ENCODE measurements at places on chromosomes 4 and X.

DNA sequence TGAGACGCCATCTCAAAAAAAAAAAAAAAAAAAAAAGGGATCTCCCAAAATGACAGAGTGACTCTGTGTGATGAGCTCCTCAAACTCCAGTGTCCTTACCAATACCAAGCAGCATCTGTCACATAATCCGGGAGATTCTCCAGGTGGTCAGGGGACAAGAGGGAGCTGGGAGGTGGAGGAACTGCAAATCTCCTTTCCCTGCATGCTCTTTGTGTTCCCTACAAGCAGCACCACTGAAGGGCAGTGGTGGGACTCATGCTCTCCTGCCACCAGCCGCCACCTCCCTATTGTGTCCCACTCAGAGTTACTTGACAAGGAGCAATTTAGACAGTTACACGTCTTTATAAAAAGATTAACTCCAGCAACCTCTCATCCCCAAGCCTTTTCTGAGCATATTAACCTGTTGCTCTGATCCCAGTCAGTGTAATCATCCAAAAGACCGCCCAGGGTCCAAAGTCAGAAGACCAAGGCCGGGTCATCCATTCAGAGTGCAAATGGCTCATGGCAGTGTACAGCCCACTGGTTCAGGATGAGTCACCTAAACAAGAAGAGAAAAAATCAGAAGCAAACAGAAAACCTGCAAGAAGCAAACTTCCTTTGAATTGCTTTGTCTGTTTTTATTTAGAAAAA lies 23.6 kb downstream of the MGST2 start:
- DNase-seq: no peak

DNA sequence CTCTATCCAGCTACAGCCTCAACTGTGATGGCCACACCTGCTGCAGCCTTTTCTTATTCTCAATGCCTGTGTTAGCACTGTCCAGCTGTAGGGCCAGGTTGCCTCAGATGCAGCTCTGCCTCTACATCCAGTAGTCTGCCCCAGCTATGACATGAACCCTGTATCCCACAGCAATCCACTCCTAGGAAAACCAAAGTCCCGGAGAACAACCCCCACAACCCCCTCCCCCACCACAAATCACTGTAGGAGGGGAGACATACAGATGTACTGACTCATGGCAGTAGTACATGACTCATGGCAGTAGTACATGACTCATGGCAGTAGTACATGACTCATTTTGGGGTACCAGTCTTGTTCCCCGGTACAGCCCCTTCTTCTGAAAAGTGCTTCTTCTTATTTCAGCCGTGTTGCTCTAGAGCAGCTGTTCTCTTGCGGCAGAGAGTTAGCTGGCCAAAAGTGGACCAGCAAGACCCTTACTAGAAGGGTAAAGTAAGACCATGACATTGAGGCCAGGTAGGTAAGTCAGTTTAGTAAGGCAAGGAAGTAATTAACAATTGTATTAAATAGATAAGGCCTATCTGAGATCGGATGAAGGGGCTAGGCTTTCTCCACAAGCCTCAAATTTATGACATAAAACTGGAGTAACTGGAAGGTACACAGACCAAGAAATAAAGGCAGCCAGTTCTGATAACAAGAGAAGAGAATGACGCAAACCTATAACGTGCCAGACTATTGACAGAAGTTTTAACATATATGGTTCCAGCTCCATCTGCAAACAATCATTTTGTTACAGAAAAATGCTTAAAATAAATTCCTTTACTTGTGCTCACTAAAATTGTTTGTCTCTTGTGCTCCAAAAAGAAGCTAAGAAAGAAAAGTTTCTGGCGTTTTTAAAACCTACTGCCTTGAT lies 221.4 kb downstream of the TACR3 start:
- DNase-seq: no peak

DNA sequence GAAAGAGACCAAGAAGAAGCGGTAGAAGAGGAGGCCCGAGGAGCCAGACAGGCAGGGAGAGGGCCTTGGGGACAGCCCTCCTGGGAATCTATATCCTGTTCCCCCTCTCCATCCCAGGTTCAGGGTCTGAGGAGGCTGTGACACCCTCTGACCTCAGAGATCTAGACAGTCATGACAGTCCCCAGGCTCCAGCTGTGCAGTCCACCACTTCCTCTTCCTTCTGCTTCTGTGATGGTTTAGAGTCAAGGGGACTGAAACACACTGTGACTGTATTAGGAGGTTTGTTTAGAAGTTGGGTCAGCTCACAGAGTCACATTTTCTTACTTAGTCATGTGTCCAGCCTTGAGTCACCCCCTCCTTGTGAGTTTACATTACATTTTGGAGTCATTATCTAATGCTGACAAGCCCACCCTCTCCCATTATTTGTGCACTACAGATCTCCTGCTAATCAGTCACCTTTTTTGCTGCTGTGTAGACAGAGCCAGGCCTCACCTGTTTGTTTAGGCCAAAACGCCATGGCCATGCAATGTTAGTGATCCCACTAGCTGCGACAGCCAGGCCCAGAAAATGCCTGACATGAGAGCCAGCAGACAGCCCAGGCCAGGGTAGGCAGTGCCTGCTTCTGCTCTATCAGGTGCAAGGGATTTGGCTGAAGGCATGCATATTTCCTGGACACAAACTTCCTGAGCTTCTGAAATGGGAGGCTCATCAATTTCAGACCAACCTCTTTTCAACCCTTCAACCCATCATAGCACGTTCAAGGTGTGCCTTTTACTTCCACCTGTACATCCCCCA lies 26.0 kb downstream of the MANBA start:
- peak; percentile 95 for DNase-seq

DNA sequence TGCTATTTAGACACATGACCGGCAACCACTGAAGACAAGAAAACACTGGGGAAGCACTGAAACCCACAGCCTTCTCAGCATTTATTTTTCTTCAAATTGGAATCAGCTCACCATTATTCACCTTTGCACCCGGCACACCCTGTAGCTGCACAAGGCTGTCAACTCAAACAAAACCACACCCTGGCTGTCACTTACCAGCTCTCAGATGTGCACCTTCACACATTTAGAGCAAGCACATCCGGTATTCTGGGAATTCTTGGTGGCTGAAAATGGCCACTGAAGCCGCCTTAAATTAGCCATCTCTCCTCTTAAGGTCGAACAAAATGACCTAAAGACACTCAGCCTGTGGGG lies 5.9 kb downstream of the ZFYVE28 start:
- DNase-seq: no peak

GRCh38 chr4:80072744-80073472 lies at the start of gene ANTXR2:
Gene ANTXR2, minus strand, starts transcription at chr4:80073229. Its CDS starts 669 bp downstream, at chr4:80072560.
- peak; percentile 96 for DNase-seq

GRCh38 chr4:59243038-59243437 lies 1957.1 kb upstream of the ADGRL3 start:
- no peak for DNase-seq

- DNase-seq: no peak
These were observed 420.4 kb upstream of the CTSO start for GRCh38 chr4:156374069-156374468.

DNA sequence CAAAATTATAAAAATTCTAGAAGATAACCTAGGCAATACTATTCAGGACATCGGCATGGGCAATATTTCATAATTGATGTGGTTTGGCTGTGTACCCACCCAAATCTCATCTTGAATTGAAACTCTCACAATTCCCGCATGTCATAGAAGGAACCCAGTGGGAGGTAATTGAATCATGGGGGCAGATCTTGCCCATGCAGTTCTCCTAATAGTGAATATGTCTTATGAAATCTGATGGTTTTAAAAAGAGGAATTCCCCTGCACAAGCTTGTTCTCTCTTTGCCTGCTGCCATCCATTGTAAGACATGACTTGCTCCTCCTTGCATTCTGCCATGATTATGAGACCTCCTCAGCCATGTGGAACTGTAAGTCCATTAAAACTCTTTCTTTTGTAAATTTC lies 77.7 kb downstream of the DDX60 start:
- peak; percentile 46 for DNase-seq

DNA sequence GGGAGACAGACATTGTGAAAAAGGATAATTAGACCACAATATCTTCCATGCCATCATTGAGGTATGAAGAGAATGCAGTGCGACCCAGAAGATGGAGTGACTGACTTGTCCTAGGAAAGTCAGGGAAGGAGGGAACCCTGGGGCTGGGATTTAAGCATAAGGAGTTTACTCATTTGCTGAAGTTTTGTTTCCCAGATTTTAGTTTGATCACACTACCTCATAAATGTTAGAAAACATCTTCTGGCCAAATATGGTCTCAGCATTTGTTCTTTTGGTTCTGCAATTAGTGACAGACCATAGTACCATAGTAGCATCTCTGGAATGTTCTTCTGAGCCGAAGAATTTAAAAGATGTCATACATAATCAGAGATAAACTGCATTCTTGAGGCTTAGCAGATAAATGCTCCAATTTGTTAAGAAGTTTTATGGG lies 96.5 kb upstream of the PGRMC2 start:
- no peak for DNase-seq

DNA sequence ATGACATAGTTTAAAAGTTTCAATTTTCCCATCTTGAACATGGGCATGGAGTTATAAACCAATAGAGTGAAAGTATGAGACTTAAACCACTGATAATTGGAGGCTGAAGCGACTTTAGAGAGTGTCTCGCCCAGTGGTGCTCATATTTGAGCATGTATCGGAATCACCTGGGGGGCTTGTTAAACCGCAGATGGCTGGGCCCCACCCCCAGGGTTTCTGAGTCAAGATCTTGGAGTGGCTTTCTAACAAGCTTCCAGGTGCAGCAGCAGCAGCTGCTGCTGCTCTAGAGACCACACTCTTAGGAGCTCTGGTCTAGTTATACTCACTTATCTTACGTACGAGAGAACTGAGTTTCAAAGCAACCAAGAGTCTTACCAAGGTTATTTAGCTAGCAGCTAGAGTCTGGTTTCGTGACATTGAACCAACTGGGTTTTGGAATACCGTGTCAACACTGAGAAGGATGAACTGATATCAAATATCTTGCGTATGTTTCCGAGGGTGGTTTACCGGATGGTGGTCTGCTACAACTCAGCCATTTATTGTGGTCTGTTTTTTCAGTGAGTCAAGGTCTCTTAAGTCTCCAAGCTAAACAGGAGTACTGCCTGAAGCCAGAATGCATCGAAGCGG lies 5.9 kb downstream of the PHEX start:
- DNase-seq: no peak

DNA sequence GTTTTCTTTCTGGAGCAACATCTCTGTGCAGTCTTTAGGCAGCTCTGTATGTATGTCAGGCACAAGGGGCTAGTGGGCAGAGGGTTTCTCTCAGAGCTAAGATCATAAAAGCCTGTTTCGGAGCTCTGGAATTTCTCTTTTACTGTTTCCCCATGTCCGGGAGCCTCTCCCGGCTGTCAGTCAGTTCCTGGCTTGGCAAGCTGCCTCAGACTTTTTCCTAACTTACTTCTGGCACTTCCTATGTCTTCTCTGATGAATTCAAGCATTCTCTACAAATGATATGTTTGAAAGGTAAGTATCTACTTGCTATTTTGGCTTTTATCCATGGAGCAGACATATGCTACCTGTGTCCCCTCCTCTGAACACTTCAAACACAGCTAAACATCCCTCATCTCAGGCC lies 129.3 kb upstream of the PGRMC2 start:
- DNase-seq: no peak

GRCh38 chrX:54171527-54172250 lies 11.4 kb downstream of the FAM120C start:
- DNase-seq: peak; percentile 15

GRCh38 chrX:72123471-72124185 lies 8.1 kb downstream of the RTL5 start:
- DNase-seq: peak; percentile 63

DNA sequence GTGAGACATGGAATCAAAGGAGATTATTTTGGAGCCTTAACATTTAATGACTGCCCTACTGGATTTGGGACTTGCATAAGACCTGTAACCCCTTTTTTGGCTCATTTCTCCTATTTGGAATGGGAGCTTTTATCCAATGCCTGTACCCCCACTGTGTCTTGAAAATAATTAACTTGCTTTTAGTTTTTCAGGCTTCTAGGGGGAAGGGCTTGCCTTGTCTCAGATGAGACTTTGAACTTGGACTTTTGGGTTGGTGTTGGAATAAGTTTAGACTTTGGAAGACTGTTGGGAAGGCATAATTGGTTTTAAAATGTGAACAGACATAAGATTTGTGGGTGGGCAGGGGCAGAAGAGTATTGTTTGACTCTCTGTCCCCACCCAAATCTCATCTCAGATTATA lies 189.1 kb upstream of the POU3F4 start:
- DNase-seq: no peak

- no peak for DNase-seq
These were observed 82.6 kb upstream of the SLITRK2 start for GRCh38 chrX:145735036-145735435.

GRCh38 chr4:8639777-8640720 lies 47.5 kb downstream of the CPZ start:
- no peak for DNase-seq

DNA sequence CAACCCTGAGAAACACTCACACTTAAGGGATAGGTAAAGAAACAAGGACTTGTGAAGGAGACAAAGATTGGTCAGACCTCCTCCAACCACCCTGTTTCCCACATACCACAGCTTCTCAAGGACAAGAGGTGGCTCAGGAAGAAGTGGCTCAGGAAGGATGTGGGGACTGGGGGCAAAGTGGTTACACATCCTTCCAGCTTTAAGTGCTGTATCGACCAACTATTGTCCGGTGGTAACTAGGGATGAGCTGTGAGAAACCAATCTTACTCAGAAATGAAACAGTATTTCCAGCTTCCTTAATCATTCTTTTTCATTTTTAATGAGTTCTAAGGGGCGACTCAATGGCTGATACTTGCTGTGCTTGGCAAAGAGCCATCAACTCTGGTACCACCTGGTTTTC lies 8.5 kb upstream of the LHFPL1 start:
- peak; percentile 15 for DNase-seq

- peak; percentile 8 for DNase-seq
These were observed 58.8 kb downstream of the FIP1L1 start for GRCh38 chr4:53436251-53436650.

DNA sequence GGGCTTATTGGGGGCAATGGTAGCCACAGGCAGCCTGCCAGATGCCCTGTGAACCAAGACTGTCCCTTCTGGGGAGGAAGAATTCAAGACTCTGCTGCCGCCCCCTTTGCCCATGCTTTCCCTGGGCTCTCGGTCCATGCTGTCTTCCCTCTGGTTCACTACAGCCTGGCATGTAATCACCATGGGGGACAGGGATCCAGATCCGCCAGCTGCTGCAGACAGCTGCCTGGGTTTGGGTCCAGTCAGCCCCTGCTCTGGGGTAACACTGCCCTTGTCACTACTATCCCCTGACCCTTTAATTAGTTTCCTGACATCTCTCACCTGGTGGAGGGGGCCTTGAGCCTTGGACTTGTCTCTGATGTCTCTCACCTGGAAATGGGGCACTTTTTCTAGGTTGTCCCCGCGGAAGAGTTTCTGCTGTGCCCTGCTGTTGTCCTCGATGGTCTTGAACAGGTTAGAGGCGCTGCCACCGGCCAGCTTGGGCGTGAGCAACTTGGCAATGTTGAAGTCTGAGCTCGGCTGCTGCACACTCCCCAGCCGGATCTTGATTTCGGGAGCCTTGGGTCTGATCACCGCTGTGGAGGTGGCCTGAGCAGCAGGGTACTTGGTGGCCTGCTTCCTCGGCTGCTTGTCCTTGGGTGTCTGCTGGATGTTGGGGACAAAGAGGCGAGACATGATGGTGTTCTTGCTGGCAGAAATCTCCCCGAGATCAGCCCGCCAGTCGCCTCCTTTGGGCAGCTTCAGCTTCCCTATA lies 6.4 kb downstream of the C4orf54 start:
- no peak for DNase-seq
